ENCODE measurements at places on chromosomes 6 and 20.
A peak's percentile ranks its signal among the peaks of the same experiment; 100 is the strongest.

GRCh38 chr6:138546733-138547185 lies 47.5 kb upstream of the NHSL1 start:
- no peak for DNase-seq

DNA sequence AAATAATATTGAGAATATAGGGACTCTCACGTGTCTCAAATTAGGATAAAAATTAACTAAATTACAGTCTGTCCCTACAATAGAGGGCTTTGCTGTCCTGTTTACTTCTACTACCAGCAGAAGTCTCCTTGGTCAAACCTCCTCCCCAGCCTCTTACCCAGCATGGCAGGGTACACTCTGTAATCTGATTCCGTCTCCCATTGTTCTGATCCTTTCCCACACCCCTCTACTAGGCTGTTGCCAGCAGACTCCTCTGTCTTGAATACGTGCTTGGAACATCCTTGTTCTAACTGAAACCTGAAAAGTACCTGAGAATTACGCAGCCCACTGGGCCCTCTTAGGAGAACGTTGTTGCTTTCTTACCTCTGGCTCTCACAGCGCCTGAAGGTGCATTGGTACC lies 112.2 kb upstream of the PREP start:
- DNase-seq, result no peak

DNA sequence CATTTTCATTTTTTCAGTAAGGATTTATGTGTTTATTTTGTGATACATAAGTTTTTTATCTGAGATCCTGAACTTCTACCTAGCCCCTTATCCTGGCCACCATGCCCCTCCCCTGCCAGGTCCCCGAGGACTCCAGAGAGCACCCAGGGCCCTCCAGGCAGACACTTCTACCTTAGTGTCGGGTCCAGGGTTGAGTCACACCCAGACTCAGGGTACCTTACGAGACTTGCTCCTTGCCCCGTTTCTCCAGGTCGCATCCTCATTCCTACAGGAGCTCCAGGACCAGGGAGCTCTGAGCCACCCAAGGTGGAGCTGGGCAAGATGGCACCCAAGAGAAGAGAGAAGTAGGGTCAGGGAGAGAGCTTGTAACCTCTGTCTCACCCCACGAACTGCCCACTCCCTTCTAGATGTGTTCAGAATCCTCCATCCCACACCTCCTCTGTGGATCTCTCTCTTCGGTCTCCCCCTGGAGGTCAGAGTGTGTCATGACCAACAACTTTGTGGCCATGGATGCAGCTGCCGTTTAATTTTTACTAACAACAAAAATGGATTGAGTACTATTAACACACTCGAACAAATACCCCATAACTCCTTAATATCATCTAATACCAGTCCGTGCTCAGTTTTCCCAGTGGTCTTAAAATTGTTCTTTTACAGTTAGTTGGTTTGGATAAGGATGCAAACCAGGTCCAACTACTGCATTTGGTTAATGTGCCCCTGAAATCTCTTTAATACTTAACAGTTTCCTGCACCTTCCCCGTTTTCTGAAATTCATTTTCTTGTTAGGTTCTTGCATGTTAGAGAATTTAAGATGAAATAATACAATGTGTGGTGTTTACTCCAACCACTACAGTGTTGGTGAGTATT lies 130.6 kb upstream of the INSM1 start:
- DNase-seq, result peak; percentile 81

- no peak for DNase-seq
Observed at GRCh38 chr20:24910461-24910860, 38.6 kb upstream of the CST7 start.

DNA sequence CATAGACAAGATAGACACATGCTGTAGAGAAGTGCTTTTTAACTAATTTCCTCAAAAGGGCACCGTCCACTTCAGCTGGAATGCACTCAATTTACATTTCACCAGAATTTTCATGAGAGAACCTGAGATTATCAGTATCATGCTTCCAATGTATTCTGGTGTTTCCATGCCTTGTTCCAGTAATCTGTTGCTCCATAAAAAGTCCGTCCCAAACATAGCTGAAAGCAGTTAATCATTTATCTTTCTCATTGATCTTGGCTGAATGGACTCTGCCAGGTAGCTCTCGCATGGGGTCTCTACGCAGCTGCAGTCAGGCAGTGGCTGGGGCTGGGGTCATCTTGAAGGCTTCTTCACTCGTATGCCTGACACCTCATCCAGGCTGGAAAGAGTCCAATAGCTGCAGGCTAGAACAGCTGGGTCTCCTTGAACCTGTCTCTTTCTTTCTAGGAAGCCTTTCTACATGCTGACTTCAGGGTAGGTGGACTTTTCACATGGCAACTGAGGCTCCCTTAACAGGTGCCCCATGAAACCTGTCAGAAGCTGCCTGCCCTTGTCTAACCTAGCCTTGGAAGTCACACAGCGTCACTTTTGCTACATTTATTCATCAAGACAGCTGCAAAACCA lies 18.6 kb upstream of the COL12A1 start:
- no peak for DNase-seq

GRCh38 chr20:21840991-21841390 lies 135.5 kb downstream of the PAX1 start:
- DNase-seq, result no peak

DNA sequence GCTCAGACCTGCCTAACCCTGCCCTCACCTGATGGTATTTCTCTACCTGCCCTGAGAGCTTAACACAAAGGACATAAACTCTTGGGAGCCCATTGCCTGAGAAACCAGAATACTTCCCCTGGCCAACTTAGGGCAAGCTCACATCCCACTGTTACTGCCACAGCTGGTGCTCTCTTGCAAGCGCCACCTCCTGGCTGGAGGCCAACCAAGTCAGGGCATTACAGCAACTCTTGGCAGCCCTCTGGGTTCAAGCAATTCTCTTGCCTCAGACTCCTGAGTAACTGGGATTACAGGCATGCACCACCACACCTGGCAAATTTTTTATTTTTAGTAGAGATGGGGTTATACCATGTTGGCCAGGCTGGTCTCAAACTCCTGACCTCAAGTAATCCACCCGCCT lies 70.1 kb downstream of the HECA start:
- DNase-seq, result no peak

DNA sequence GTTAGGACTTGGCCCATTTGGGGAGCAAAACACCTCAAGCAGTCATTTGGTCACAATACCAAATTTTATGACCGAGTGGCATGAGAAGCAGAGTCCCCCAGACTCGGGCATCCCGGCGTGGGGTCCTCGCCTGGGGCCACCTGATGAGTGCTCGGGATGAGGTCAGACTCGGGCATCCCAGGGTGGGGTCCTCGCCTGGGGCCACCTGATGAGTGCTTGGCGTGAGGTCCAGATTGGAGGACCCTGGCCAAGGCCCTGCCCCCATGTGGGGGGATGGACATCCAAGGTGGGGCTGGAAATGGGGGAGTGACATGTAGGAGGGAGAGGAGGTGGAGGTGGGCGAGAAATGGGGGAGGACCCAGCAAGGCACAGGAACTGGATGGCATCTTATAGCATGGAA lies 56.1 kb upstream of the CST7 start:
- DNase-seq, result no peak

DNA sequence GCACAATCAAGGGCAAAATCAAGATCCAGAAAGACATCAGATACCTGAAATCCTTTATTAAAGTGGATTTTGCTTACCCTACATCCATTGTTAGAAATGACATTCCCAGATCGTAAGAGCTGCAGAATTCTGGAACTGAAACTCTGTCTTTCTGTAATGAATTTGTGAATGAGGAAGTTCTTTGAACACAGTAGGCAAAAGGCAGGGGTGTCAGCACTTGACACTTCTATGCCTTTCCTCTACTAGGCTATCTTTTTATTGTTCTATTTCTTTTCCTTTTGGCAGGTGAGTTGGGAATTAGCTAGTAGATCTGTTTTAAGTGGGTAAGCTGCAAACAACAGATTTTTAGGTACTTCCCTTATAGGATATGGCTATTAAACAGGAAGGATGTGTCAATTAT lies 126.3 kb downstream of the CARMIL1 start:
- no peak for DNase-seq

- no peak for DNase-seq
Observed at GRCh38 chr6:56572788-56573471, 69.8 kb downstream of the DST start.

DNA sequence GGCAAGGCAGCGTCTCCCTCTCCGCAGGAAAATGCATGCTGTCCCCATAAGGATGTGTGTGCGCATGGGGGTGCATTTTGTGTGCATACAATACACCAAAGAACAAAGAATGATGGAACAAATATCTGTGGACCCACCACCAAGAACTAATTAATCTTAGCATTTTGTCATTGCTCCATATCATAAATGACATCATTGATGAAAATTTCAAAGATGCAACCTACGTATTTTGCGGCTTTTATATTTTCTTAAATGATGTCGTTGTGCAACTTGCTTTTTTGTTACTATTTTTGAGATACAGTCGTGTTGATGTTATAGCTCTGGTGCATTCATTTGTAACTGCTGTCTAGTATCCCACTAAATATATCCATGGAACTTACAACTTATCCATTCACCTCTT lies 89.7 kb downstream of the SERAC1 start:
- DNase-seq, result no peak

DNA sequence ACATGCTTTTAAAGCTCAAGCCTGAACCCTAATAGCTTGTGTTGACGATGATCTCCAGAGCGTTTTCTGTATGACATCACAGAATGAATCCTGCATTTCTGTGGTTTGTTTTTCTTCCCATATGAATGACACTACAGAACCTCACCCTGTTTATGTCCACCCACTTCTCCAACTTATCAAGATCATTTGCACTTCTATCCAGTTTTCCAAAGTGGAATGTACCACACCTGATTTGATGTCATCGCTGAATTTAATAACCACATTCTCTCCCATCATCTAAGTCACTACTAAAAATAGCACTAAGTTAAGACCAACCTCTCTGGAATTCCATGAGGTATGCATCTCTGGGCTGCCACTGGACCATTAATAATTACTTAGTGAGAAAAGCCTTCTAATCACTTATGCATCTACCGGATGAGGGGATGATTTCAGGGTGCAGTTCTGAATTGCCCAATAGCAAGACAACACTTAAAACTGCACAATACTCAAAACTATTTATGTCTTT lies 33.3 kb upstream of the CITED2 start:
- DNase-seq, result peak; percentile 86

GRCh38 chr6:41442800-41443501 lies 103.2 kb upstream of the FOXP4 start:
- peak; percentile 53 for DNase-seq

DNA sequence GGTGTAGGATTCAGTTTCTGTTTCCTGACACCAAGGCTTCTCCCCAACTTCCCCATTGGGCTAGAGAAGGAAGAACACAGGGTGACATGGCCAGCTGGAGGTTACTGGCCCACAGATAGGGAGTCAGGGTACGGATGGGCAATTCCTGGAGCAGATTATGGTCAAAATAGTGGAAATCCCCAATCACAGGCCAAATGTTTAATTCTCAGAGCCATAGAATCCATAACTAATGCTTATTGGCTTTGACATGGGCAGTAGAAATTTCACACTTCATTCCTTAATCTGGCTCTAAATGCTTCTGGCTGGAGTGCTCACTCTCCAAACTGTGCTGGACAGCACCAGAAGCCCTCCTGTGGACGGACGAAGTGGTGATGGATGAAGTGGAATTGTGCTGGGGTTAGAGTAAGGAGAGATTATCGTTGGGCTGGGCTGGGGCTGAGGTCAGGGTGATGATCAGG lies 887 bp downstream of the SIGLEC1 start:
- no peak for DNase-seq

DNA sequence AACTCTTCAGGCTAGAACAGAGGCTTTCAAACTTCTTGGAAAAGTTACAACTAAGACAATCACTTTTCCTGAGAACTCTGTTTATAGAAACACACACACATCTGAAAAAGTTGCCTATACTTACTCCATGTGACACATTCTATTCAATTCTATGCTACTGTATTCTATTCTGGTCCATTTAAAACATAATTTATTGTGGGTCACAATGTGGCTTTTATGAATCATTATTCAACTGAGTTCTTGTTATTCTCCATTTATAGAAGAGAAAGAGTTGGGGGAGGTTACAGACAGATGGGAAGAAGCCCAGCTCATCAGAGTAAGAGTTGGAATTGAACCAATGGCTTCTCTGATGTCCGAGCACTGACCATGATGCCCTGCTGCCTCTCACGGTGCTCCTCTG lies 21.6 kb upstream of the BCAS1 start:
- DNase-seq, result no peak

DNA sequence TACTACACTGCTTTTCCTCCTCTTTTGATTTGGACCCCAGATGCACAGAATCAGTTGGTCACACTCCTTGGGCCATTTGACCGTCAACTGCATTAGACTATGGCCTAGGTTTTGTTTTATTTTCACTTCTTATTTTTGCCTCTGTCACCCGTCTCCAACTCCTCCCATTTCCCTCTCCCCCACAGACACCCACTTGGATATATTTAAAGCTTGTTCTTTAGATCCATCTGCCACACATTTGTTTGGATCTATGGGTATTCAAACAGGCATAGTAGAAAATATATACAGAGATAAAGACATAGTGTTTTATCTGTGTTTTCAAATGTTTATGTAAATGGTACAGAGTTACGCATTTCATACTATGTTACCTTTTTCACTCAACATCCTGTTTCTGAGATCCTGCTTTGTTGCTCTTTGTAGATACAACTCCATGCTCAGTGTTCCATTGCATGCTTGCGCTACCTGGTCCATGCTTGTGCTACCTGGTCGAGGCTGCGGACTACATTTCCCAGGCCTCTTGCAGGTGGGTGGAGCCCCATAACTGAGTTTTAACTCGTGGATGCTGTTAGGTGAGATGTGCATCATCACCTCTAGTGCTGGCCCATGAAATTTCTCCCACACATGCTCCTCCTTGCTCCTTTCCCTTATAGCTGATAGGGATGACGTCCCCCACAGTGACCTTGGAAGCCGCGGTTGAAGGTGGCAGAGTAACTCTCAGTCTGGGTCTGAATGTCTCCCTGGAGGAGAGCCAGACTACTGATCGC lies 11.5 kb upstream of the PREX1 start:
- no peak for DNase-seq

- no peak for DNase-seq
Observed at GRCh38 chr6:109060571-109060970, 34.1 kb downstream of the SESN1 start.

GRCh38 chr20:62822788-62823651 lies 6.2 kb downstream of the COL9A3 start:
- peak; percentile 31 for DNase-seq

- DNase-seq, result no peak
Observed at GRCh38 chr20:11957911-11958310, 40.2 kb downstream of the BTBD3 start.

GRCh38 chr6:121730616-121731015 lies 295.2 kb downstream of the GJA1 start:
- DNase-seq, result no peak

- peak; percentile 71 for DNase-seq
Observed at GRCh38 chr20:23145281-23145700, 59.2 kb upstream of the CD93 start.

DNA sequence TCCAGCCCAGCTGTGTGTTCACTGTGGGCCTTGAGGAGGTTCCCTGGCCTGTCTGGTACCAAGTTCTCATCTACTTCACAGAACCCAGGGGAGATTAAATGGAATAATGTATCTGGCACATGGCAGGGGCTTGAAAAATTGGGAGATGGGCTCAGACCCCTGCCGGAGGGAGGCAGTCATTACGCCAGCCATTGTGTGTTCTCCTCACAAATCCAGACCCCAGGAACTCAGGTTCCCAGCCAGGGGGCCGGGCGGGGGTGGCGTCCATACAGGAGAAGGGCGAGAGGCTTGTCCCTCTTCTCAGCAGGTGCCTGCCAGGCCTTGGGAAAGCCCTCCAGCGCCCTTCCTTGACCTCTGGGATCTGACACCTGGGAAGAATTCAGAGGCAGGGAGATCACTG lies 8.1 kb downstream of the NOL4L start:
- no peak for DNase-seq
